ENCODE measurements at places on chromosomes 7 and 10.
A peak's percentile ranks its signal among the peaks of the same experiment; 100 is the strongest.

DNA sequence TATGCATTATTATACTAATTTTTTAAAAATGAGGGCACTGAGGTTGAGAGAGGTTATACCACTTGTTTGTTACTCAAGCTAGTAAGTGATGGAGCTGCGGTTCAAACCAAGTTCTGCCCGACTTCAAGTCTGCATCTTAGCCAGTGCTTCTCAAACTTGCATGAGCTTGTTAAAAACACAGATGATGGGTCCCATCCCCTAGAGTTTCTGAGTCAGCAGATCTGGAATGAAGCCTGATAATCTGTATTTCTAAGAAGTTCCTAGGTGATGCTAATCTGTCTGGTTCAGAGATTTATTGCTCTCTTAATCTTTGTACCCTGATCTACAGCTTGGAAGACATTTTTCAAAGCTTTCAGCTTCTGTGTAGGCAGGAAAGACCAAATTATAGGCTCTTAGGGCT lies 67.7 kb upstream of the CC2D2B start:
- H3K4me3 ChIP-seq, result no peak overlapping the region
- H3K27ac ChIP-seq, result no peak overlapping the region

- H3K4me1 ChIP-seq, result peaks cover 3% of the 10 kb centered on the region
- no peak for DNase-seq
- H3K36me3 ChIP-seq, result peaks cover 31% of the 10 kb centered on the region
- H3K4me3 ChIP-seq, result no peak overlapping the region
- H3K27me3 ChIP-seq, result no peaks in the 10 kb centered on the region
Measured at GRCh38 chr7:30644286-30644955, 37.8 kb downstream of the CRHR2 start.

DNA sequence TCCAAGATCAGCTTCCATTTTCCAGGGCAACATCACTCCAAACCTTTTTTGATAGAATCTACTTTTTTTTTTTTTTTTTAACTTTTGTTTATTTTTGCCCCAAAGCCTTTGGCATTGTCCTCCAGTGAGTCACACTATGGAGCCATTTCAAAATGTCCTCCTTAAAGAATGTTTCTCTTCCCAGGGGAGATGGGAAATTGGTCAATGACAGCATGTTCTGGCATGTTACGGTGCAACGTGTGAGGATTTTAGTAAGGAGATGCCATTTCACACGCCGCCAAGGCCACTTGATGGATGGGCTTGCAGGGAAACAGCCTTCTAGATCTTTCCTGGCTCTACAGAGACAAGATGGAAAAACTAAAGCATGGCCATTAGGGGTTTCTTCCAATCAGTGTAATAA lies 30.7 kb upstream of the TRIL start:
- no peaks in the 10 kb centered on the region for H3K36me3 ChIP-seq
- peaks cover 2% of the 10 kb centered on the region for H3K4me1 ChIP-seq
- no peak overlapping the region for H3K27ac ChIP-seq
- no peak overlapping the region for H3K4me3 ChIP-seq
- no peaks in the 10 kb centered on the region for H3K27me3 ChIP-seq

GRCh38 chr10:9331583-9332008 lies 1277.1 kb downstream of the GATA3 start:
- peaks cover 12% of the 10 kb centered on the region for H3K27me3 ChIP-seq
- no peak overlapping the region for H3K4me3 ChIP-seq
- no peaks in the 10 kb centered on the region for H3K36me3 ChIP-seq
- H3K4me1 ChIP-seq, result no peaks in the 10 kb centered on the region

DNA sequence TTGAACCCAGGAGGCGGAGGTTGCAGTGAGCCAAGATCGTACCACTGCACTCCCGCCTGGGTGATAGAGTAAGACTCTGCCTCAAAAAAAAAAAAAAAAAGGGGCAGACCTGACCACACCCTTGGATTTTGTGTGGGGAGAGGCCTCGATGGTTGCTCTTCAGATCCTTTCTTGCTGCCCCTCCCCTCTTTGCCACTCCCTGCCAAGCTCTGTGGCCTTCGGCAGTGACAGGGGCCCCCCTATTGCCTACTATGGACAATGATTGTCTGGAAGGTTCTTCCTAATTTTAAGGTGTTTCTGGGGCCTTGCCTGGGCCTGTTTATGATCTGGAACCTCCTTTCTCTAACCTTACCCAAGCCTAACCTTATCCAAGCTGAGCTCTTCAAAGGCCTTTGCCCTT lies 795 bp downstream of the PRF1 start:
- peaks cover 3% of the 10 kb centered on the region for H3K4me1 ChIP-seq
- no peak for DNase-seq
- peaks cover 4% of the 10 kb centered on the region for H3K36me3 ChIP-seq

- no peaks in the 10 kb centered on the region for H3K36me3 ChIP-seq
- DNase-seq, result no peak
- no peak overlapping the region for H3K27ac ChIP-seq
- peaks cover 5% of the 10 kb centered on the region for H3K4me1 ChIP-seq
- no peak overlapping the region for H3K4me3 ChIP-seq
Measured at GRCh38 chr10:34933676-34934075, 118.6 kb upstream of the PARD3 start.

DNA sequence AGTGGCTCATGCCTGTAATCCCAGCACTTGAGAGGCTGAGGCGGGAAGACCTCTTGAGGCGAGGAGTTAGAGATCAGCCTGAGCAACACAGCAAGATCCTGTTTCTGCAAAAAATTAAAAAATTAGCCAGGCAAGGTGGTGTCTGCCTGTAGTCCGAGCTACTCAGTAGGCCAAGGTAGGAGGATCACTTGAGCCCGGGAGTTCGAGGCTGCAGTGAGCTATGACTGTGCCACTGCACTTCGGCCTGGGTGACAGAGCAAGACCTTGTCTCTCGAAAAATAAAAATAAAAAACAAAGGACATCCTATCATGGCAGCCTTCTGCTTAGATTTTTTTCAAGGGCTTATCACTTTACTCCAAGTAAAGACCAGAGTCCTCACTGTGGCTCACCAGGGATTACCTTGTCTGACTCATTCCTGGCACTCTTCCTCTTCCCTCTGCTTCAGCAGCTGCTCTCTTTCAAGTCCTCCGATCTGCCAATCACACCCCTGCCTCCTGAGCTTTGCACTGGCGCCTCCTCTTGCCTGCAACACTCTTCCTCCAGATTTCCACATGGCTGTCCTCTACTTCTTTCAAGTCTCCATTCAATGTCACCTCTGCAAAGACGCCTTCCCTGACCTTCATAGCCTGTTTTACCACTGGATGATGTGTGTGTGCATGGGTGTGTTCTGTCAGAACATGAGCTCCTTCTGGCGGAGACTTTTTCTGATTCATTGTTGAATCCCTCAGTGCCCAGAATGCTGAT lies 7.7 kb downstream of the PRTFDC1 start:
- H3K27ac ChIP-seq, result no peak overlapping the region
- no peaks in the 10 kb centered on the region for H3K27me3 ChIP-seq
- no peaks in the 10 kb centered on the region for H3K4me1 ChIP-seq
- peak; percentile 49 for DNase-seq
- H3K4me3 ChIP-seq, result no peak overlapping the region

- H3K4me3 ChIP-seq, result no peak overlapping the region
- H3K27me3 ChIP-seq, result peaks cover 36% of the 10 kb centered on the region
- H3K4me1 ChIP-seq, result peaks cover 23% of the 10 kb centered on the region
Measured at GRCh38 chr10:72082856-72083789, 5.2 kb downstream of the SPOCK2 start.

- H3K36me3 ChIP-seq, result no peaks in the 10 kb centered on the region
- DNase-seq, result no peak
- no peak overlapping the region for H3K27ac ChIP-seq
- H3K27me3 ChIP-seq, result no peaks in the 10 kb centered on the region
Measured at GRCh38 chr7:99720800-99721595, 14.0 kb downstream of the CYP3A7 start.

GRCh38 chr10:130459011-130459410 lies 322.8 kb downstream of the GLRX3 start:
- H3K4me3 ChIP-seq, result no peak overlapping the region
- H3K4me1 ChIP-seq, result no peaks in the 10 kb centered on the region
- H3K27me3 ChIP-seq, result no peaks in the 10 kb centered on the region
- no peak overlapping the region for H3K27ac ChIP-seq
- no peaks in the 10 kb centered on the region for H3K36me3 ChIP-seq

DNA sequence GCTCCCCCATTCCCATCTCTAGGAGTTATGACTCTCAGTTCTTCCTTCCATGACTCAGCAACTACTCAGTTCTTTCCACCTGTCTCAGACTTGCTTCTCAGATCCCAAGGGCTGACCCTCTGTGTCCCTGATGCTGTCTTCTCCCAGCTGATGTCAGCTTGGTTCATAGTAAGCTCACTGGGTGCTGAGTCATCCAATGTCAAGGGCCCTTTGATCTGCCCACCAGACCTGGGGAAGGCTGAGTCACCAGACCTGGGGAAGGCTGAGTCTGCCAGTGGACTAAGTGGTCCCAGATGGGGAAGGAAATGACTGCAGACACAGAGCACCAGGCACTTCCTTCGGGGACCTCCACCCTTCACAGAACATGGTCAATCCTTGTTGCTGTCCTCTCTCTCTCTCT lies 76.1 kb upstream of the ZEB1 start:
- H3K27ac ChIP-seq, result no peak overlapping the region
- peaks cover 8% of the 10 kb centered on the region for H3K4me1 ChIP-seq
- H3K4me3 ChIP-seq, result no peak overlapping the region
- no peaks in the 10 kb centered on the region for H3K27me3 ChIP-seq

- H3K36me3 ChIP-seq, result peaks cover 3% of the 10 kb centered on the region
- no peaks in the 10 kb centered on the region for H3K27me3 ChIP-seq
- peaks cover 4% of the 10 kb centered on the region for H3K4me1 ChIP-seq
- H3K4me3 ChIP-seq, result no peak overlapping the region
- peak overlapping the region; percentile 94 for H3K27ac ChIP-seq
Measured at GRCh38 chr7:134992626-134993179, 6.4 kb downstream of the AGBL3 start.

- peak; percentile 3 for DNase-seq
- H3K27ac ChIP-seq, result no peak overlapping the region
- H3K27me3 ChIP-seq, result no peaks in the 10 kb centered on the region
- H3K36me3 ChIP-seq, result no peaks in the 10 kb centered on the region
Measured at GRCh38 chr7:96084881-96085553, 236.9 kb downstream of the SLC25A13 start.

DNA sequence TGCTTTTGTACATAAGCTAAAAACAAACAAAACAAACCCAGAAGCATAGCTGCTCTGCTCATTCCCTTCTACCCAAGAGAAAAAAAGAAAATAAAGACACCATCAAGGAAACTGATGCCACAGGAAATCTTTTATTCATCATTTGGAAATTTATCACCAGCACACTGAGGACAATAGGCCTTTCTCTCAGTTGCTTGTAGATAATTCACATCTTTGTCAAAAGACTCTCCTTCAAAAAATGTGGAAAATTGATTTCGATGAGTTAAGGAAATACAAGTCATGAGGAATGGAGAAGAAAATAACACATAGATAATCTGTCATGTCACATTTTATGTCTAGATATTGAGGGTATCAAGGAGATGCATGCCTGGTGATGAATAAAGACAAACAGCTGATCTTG lies 53.5 kb downstream of the ZNF37A start:
- H3K4me1 ChIP-seq, result no peaks in the 10 kb centered on the region
- no peak overlapping the region for H3K27ac ChIP-seq

DNA sequence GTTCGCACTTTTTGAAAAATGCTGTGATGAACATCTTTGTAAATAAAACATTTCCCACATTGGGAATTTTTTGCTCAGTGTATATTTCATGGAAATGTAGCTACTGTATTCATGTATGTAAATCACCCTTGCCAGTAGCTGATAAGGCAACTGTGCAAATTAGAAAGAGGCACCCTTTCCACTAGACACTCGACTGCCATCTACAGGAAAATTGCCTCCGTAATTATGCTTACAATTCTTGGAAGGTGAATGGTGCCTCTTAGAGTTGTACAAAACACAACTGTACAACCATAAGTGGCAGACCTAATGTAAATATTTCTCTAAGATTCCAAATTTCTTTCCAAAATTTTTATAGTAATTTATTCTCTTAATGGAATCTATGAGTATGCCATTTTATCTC lies 491.7 kb downstream of the CCSER2 start:
- H3K4me1 ChIP-seq, result peaks cover 8% of the 10 kb centered on the region
- no peak overlapping the region for H3K27ac ChIP-seq
- no peak overlapping the region for H3K4me3 ChIP-seq
- no peak for DNase-seq
- no peaks in the 10 kb centered on the region for H3K27me3 ChIP-seq
- no peaks in the 10 kb centered on the region for H3K36me3 ChIP-seq

GRCh38 chr7:91517201-91517785 lies 253.1 kb downstream of the FZD1 start:
- no peaks in the 10 kb centered on the region for H3K27me3 ChIP-seq
- no peak overlapping the region for H3K27ac ChIP-seq
- no peak overlapping the region for H3K4me3 ChIP-seq
- no peak for DNase-seq
- H3K36me3 ChIP-seq, result no peaks in the 10 kb centered on the region

DNA sequence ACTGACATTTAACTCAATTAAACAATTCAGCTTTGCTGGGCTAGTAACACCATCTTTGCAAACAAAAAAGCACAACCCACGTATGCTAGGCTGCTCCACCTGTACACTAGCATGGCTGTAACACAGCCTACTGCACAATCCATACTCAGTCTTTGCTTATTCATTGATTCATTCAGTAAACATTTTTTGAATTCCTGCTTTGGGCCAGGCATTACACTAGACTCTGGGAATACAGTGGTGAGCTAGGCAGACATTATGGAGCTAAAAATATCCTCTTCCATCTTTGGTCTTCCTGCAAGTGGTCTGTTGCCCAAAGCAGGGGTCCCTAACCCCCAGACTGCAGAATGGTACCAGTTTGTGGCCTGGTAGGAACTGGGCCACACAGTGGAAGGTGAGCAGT lies 9.9 kb downstream of the CNNM1 start:
- no peak overlapping the region for H3K27ac ChIP-seq
- H3K27me3 ChIP-seq, result peaks cover 3% of the 10 kb centered on the region
- no peak overlapping the region for H3K4me3 ChIP-seq

DNA sequence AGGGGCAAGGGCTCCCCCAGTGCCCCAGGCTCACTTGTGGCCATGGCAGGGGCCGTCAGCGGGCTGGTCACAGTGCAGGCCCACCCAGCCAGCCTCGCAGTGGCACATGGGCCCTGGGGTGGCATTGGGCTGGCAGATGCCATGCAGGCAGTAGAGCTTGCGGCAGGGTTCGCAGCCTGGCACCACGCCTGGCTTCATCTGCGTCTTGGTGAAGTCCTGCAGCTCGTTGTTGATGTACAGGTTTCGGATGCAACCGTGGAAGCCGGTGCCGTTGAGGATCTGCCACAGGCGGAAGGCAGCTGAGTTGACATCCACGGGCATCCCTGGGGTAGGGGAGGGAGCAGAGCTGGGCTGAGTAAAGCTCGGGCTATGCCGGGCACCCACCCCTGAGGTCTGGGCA lies 170.6 kb downstream of the LCOR start:
- no peak for DNase-seq
- no peak overlapping the region for H3K27ac ChIP-seq
- H3K36me3 ChIP-seq, result no peaks in the 10 kb centered on the region
- peaks cover 16% of the 10 kb centered on the region for H3K4me1 ChIP-seq
- H3K27me3 ChIP-seq, result peaks cover 4% of the 10 kb centered on the region
